ENCODE measurements at places on chromosomes 11 and 22.

GRCh38 chr22:29269230-29269604 is 1.1 kb downstream of the EWSR1 start:
- DNase-seq, result no peak

DNA sequence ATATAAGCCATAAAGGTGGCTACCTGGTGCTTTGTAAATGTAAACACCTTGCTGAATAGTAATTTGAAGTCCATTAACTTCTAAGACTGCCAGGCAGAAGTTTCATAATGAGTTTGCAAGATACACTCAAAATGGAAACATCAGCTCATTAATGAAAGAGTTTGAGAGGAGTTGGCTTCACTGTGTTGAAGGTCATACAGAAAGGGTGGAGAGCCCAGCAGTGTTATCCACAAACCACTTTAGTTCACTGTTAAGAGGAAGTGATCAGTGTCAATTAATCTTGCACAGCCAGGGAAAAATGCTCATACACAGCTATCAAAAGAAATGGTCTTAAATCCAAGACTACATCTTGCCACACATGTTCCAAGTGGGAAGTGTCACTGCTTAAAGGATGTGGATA is 689.4 kb downstream of the JRKL start:
- no peak for DNase-seq

DNA sequence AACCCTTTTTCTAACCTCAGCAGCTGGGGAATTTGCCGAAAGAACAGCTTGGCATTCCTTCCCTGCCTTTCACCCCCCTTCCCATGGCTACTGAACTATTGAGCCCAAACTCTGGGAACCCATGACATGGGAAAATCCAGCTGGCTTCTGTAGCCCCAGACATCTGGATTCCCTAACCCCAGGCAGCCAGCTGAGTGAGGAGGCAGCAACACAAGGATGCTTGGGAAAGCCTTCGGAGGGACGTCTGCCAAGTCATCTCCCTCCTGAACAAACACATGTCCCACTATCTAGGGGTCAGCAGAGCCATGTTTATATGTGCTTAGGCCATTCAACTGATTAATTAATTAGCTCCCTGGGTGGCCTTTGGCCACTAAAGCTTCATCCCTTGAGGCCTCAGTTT is 21.6 kb downstream of the LRRC55 start:
- DNase-seq, result no peak

DNA sequence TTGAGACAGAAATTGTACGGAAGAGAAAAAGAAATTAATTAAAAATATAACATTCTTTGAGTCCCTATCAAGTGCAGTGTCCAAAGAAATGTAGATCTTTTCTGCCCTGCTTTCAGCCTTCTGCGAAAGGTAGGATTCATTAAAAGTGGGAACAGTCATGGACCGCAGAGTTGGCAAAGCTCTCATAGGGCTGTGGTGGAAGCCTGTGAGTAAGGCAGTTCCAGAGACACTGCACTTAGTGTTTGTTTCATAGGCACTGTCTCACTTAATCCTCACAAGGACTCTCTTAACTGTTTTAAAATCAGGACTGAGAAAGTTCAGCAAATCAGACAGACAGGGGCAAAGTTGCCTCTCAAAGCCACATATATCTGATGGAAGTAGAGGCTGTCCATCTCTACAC is 5.5 kb downstream of the MRGPRX2 start:
- DNase-seq, result no peak

DNA sequence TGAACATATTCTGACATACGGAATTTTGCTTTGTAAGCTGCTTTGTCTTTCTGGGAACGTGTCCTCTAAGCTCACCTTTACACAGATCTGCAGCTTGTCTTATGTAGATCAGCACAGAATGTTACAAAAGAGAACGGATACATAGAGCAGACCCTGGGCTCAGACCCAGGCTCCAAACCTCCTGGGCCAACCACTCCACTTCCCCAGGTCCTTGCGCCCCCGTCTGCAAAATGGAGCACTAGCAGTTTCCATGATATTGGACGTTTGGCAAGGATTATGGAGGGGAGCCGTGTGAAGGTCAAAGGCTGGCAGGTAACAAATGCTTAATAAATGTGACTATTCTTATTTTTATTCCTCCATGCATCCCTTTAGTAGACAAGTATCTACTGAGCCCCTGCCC is 358.4 kb downstream of the CTTN start:
- DNase-seq, result no peak

GRCh38 chr11:126633330-126633729 is 277.8 kb downstream of the ST3GAL4 start:
- DNase-seq, result no peak
